ENCODE measurements at places on chromosomes 13 and 19. TPM values are rescaled to one million over a fixed set of nuclear protein-coding genes. Genes with fewer than 3 reads are reported as not detected.

DNA sequence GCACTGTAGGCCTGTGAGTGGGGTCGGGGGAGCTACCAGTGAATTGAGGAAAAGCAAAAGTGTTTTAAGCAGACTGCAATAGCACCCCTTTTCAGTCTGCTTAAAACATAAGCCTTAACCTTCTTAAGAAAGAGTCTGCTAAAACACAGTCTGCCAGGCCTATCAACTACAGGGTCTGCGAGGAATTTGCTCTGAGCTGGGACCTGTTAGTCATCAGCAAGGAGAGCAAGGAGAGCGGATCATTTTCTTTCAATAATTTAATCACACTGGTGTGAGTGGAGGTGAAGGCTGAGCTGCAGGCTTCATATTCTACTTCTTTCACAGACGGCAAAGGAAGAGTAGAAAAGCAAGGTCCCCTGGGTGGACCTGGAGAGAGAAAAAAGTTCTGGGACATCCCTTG is 342.7 kb downstream of the ENOX1 start:
- no peak for DNase-seq

GRCh38 chr13:32447894-32448623 is 20.1 kb upstream of the N4BP2L1 start:
- no peak for DNase-seq

ERFL gene
- 9.2 TPM for total RNA-seq

DNA sequence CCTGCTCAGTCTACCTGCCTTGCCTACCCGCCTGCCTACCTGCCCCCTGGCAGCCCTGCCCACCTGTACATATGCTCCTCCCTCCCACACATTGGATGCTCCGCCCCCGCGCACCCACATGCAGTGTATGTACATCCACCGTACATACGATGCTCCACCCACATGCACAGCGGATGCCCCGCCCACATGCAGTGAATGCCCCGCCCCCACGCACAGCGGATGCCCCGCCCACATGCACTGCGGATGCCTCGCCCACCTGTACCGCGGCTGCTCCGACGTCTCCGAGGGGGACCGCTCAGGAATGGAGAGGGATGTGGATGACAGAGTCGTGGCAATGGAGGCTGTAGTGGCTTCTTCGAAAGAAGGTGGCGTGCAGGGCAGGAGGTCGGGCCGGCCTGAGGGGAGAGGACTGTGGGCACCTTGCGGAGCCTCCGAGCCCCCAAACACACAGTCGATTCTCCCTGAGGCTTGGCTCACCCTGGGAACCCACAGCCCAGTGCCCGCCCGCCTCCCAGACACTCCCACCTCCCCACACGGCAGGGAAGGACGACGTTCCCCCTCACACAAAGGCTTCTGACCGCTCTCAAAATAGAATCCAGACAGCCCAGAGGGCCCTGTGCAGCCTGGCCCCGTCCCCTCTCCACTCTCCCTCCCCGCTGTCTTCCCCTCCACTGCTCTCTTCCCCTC is 16.5 kb upstream of the CACTIN start:
- DNase-seq, result no peak

DNA sequence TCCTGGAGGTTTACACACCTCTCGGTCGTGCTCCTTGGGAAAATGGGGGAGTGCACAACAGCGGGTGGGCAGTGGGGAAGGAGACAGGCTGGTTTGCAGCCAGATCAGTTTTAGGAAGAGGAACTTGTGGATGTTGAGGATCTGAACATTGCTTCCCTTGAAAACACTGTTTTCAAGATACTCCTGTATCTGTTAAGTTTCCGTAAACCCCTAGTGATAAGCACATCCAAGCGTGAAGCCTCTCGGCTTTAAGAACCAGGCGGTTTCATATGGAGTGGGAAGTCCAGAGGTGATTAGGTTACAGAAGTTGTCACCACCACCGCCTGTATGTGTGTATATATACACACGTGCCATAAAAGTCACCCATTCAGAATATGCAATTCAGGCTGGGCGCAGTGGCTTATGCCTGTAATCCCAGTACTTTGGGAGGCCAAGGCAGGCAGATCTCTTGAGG is 47.4 kb downstream of the SIPA1L3 start:
- DNase-seq, result no peak

GRCh38 chr19:12782174-12782423 is 6.7 kb upstream of the HOOK2 start:
- no peak for DNase-seq

DNA sequence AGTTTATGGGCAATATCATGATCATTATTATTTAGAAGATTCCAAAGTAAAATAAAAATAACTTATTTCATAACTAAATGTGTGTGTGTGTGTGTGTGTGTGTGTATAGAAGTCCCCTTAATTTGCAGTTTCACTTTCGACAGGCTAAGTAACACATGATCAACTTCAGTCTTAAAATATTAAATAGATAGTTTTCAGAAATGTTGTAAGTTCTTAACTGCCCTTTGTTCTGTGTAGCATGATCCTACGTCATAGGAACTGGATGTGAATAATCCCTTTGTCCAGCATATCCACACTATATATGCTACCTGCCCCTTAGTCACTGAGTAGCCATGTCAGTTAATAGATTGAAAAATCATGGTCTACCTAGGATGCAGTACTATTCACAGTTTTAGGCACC is 1863.5 kb upstream of the PCDH20 start:
- DNase-seq, result no peak

URI1 gene
- total RNA-seq, result 91.7 TPM

- no peak for DNase-seq
Observed at GRCh38 chr19:17557466-17557865, 2.0 kb downstream of the COLGALT1 start.

- DNase-seq, result peak; percentile 35
Observed at GRCh38 chr19:18783958-18784785, 6.9 kb downstream of the COMP start.

PRR12 gene
- total RNA-seq, result 64.6 TPM

DNA sequence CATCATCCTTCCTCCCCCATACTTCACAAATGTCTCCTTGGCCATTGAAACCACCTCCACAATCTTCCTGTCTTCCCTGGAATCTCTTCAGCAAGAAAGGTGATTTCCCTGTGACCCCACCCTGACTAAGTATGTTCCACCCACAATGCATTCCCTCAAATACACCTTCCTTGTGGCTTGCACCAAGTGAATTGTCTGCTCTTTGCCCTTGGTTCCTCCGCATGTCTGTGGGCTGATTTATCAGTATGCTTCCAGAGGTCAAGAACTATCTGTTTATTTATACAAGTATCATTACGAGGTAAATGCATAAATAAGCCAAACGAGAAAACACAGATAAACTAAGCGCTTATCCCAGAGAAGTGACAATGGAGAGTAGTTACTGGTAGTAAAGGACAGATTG is 45.4 kb upstream of the POMP start:
- DNase-seq, result no peak

SPC24 gene
- total RNA-seq, result 1.9 TPM

GRCh38 chr13:90393408-90393807 is 954.1 kb upstream of the MIR17HG start:
- no peak for DNase-seq

GRCh38 chr13:40769970-40770369 is 1.0 kb downstream of the MRPS31 start:
- DNase-seq, result no peak

- peak; percentile 2 for DNase-seq
Observed at GRCh38 chr13:50686551-50686950, 156.9 kb downstream of the DLEU7 start.

GRCh38 chr13:84121456-84121855 is 239.2 kb upstream of the SLITRK1 start:
- DNase-seq, result no peak

SULT2A1 gene
- not detected for total RNA-seq

- DNase-seq, result no peak
Observed at GRCh38 chr13:39362652-39363381, 240.2 kb downstream of the LHFPL6 start.

SRRM5 gene
- 0.99 TPM for total RNA-seq

DNA sequence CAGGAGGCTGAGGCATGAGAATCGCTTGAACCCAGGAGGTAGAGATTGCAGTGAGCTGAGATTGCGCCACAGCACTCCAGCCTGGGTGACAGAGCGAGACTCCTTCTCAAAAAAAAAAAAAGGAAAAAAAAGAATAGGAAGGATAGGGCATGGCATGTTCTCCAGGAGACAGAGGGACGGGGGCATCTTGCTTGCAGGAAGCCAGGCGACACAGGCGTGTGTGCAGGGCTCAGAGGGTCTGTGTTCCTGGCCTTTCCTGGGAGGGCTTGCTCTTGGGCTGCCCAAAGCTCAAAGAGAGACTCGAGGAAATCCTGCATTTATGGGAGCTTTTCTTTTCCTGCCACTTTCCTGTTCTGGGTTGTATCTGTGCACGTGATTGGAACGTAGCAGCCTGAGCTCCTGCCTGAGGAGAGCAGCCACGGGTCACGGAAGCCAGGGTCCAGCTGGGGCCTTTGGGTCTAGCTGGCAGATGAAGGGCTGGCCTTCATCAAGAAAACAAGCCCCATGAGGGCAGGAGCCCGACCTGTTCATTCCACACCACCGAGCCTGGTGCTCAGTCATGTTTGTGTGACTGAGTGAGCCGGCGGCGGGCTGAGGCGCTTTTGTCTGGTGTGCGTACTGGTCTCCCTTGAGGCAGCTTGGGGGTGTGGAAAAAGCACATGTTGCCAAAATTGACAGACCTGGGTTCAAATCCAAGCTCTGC is 44.5 kb downstream of the CAPN12 start:
- DNase-seq, result no peak

PLVAP gene
- 0.23 TPM for total RNA-seq

PABPC3 gene
- 1.3 TPM for total RNA-seq

DNA sequence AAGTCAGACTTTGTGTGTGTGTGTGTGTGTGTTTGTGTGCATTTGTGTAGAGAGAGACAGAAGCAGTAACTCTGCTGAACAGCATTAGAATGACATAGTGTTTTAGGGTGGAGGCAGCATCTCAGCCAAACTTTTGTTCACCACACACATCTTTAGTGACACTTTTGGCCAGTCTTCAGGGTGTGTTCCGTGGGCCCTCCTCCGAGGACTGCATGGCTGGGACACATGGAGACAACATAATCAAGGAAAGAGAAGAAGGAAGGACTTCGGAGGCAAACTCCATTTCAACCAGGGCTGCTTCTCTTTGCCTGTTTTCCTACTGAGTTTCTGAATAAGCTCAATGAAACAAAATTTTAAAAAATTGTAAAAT is 205.1 kb downstream of the LHFPL6 start:
- no peak for DNase-seq

IL11 gene
- total RNA-seq, result 0.47 TPM

KIR2DL3 gene
- total RNA-seq, result not detected

DNA sequence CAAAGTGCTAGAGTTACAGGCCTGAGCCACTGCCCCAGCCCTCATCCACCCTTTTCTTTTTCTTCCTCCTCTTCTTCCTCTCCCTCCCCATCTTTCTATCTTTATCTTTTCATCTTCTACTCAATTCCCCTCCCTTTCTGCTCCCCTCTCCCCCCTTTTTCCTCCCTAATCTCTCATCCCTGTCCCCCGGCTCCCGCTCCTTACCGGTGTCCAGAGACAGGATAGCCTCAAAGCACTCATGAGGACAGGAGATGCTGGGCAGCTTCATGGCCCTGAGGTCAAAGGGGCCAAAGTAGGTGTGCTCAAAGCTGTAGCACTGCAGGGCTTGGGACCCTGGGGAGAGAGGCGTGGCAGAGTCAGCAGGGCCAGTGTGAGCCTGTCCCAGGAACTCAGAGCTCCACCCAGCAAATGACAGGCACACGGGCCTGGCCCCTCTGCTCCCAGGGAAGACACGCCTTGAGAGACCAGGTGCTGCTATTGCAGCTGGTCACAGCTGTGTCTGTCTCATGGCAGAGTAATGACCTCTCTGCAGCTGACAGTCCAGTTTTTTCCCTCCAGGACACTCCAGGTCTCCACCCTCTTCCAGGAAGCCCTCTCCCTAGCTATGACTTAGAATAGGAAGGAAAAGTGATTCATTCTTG is 2.6 kb downstream of the LYPD5 start:
- DNase-seq, result no peak

SLC15A1 gene
- total RNA-seq, result not detected

DNA sequence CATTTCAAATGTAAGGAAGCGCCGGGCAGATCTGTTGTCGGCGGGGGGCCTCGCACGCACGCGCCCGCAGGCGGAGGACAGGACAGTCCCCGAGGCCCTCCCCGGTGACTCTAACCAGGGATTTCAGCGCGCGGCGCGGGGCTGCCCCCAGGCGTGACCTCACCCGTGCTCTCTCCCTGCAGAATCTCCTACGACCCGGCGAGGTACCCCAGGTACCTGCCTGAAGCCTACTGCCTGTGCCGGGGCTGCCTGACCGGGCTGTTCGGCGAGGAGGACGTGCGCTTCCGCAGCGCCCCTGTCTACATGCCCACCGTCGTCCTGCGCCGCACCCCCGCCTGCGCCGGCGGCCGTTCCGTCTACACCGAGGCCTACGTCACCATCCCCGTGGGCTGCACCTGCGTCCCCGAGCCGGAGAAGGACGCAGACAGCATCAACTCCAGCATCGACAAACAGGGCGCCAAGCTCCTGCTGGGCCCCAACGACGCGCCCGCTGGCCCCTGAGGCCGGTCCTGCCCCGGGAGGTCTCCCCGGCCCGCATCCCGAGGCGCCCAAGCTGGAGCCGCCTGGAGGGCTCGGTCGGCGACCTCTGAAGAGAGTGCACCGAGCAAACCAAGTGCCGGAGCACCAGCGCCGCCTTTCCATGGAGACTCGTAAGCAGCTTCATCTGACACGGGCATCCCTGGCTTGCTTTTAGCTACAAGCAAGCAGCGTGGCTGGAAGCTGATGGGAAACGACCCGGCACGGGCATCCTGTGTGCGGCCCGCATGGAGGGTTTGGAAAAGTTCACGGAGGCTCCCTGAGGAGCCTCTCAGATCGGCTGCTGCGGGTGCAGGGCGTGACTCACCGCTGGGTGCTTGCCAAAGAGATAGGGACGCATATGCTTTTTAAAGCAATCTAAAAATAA is 18.2 kb downstream of the IL17D start:
- no peak for DNase-seq

GRCh38 chr19:5977222-5977784 is 637 bp downstream of the RANBP3 start:
- DNase-seq, result no peak

DNA sequence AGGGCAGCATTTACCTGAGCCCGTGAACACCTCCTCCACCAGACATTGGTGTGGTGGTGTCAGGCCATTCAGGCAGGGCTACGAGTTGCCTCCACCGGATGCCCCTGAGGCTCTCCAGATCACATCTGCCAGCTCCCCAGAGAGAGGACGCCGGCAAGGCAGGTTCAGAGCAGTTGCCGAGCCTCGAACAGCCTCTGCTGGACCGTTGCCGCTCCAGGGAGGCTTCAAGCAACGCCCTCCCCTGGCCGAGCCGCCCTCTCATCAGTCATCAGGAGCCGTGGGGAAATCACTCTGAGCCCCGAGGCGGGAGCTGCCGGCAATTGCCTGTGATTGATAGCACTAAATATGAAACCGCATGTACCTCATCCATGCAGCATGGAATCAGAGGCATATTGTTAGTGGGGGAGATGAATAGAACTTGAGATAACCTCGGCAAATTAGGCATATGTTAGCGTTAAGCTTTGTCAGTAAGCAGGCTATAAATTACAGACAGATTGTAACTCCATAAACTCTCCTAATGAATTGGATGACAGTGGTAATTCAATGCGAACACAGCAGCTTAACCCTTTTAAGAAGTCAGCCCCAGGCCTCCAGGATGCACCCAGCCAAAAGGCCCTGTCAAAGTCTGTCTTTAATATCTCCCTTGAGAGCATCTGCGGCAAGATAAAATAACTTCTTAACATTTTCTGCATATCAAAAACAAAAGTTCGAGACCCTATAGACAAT is 29.8 kb upstream of the SPACA7 start:
- DNase-seq, result no peak

SIGLECL1 gene
- not detected for total RNA-seq

TINCR gene
- total RNA-seq, result 1.4 TPM
